GM13977 (cell line): ENCODE measurements at places on chromosomes 4 and X.

- no peak for DNase-seq
Measured at GRCh38 chr4:38101563-38101962, 141.4 kb downstream of the PTTG2 start.

GRCh38 chrX:119062750-119063374 lies 9.9 kb upstream of the CT47C1 start:
- DNase-seq: no peak

- no peak for DNase-seq
Measured at GRCh38 chr4:26958925-26959653, 98.4 kb downstream of the STIM2 start.

DNA sequence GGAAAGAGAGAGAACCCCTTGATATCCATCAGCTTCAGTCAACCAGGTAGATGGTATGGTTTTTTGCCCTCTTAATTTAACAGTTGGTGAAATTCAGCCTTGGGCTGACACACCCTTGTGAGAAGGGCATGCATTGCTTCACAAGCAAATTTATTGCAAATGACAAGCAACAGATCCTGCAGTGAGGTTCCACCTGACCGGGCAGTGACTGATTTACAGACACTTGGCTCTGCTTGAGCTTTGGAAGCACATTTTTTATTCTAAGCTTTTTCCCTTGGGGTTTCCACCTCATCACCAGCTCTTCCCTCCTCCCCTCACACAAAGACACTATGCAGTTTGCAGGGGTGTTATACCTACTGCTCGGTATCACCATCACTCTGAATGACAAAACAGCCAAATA lies 28.3 kb upstream of the SERTM2 start:
- no peak for DNase-seq

- no peak for DNase-seq
Measured at GRCh38 chr4:36349938-36350549, 68.6 kb downstream of the DTHD1 start.

GRCh38 chrX:130829526-130830515 lies 73.2 kb downstream of the ENOX2 start:
- no peak for DNase-seq

- no peak for DNase-seq
Measured at GRCh38 chr4:566035-566434, 10.1 kb downstream of the TMEM271 start.

GRCh38 chr4:123506011-123506695 lies 109.6 kb downstream of the SPRY1 start:
- no peak for DNase-seq

GRCh38 chr4:36493251-36493650 lies 211.8 kb downstream of the DTHD1 start:
- DNase-seq: no peak

- DNase-seq: no peak
Measured at GRCh38 chrX:70613295-70613694, 168.7 kb downstream of the DLG3 start.
